ENCODE measurements at places on chromosomes 5 and 9. TPM values are rescaled to one million over a fixed set of nuclear protein-coding genes. Genes with fewer than 3 reads are reported as not detected.

HTR1A gene
- total RNA-seq = not detected

GABRP gene
- not detected for total RNA-seq

MCTP1 gene
- not detected for total RNA-seq

PCDHA1 gene
- not detected for total RNA-seq
